Forelimb muscle (tissue), 1 donor: ENCODE measurements at places on chromosomes 4 and X.

DNA sequence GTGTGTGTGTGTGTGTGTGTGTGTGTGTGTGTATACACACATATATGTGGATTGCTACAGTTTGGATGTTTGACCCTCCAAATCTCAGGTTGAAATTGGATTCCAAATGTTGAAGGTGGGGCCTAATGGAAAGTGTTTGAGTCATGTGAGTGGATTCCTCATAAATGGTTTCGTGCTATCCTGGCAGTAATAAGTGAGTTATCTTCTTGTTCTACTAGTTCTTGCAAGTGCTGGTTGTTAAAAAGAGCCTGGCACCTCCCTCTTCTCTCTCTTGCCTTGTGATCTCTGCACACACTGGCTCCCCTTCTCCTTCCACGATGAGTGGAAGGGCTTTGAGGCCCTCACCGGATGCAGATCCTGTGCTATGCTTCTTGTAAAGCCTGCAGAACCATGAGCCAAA is 344.1 kb downstream of the SH2D1A start:
- DNase-seq, result no peak

DNA sequence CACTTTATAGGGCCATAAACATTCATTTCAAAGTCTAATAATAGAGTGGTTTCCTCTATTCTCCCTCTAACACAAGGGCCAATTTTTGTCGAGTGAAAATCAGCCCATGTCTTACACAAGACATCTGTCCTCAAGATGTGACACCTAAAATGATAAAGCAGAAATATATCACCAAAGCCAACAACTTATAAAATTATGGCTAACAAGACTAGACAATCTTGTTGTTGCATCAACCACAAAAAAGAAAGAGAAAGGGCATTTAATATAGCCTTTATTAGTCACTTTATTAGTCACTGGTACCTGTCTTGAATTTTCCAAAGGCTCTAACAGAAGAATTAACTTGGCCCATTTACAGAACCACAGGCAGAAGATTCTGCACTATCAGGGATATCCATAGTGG is 161.6 kb downstream of the SMIM20 start:
- no peak for DNase-seq

- no peak for DNase-seq
These were observed 121.2 kb upstream of the TLL1 start for GRCh38 chr4:165751882-165752281.

- DNase-seq, result peak; percentile 55
These were observed 5.4 kb downstream of the HTRA3 start for GRCh38 chr4:8274765-8275547.

- DNase-seq, result no peak
These were observed 313 bp upstream of the BLOC1S4 start for GRCh38 chr4:6715704-6716017.

GRCh38 chr4:60173103-60173502 is 1027.0 kb upstream of the ADGRL3 start:
- DNase-seq, result no peak

- no peak for DNase-seq
These were observed 78.9 kb upstream of the FMR1 start for GRCh38 chrX:147832707-147833348.

DNA sequence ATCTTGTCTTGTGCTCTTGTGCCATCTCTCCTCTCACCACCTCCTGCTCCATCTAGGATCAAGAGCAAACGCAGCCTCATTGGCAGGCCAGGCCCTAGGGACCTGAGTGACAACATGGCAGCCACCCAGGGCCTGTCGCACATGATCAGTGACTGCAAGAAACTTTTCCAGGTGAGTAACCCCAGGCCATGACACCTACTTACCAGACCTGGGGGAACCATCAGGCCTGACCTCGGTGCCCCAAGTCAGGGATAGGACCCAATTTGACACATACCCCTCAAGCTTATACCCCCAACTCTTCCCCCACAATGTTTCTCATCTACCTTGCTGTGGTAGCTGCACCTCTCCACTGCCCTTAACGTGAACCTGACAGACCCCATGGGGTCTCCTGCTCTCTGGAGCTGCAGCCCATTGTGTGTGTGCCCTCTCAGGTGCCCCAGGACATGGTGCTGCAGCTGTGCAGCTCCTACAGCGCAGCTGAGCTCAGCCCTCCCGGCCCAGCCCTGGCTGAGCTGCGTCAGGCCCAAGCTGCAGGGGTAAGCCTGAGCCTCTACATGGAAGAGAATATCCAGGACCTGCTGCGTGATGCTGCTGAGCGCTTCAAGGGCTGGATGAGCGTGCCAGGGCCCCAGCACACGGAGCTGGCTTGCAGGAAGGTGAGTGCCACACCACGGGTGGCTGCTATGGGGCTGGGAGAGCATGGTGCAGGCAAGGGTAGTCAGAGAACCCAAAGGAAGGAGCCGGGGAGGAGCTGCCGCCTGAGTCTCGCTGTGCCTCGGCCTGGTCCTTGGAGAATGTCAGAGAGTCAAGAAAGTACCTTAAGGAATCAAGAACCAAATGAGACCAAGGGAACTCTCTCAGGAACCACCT is 74.8 kb downstream of the STARD8 start:
- DNase-seq, result no peak

DNA sequence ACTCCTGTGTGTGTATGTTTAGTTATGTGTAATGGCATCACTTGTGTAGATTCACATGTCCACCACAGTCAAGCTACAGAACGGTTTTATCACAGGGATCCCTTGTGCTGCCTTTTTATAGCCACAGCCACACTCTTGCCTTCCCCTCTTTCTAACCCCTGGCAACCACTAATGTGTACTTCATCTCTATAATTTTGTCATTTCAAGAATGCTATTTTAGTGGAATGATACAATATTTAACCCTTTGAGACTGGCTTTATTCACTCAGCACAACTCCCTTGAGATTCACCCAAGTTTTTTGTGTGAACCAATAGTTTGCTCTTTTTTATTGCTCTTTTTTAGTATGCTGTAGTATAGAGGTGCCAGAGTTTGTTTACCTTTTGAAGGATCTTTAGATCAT is 112.1 kb downstream of the CDKL5 start:
- no peak for DNase-seq

DNA sequence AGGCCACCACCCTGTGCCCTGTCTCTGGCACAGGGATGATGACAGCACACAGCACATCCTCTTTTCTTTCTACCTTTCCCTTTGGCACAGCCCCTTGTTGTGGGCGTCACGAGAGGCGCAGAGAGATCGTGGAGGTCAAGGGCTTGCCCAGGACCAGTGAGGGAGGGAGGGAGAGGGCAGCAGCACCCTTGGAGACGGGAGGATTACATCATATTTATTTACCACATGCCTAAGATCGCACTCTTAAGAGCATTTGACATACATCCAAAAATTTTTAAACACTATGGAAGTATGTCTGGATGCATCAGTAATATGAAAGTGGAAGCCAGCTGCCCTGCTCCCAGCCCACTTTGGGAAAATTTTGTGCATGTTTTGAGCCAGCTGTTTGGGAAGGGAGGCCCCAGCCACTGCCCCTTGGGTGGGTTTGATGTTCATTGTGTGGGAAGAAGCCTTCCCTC is 12.7 kb downstream of the WFS1 start:
- no peak for DNase-seq

GRCh38 chr4:122661176-122662160 is 40.6 kb upstream of the IL21 start:
- no peak for DNase-seq

GRCh38 chr4:36740796-36741310 is 459.4 kb downstream of the DTHD1 start:
- no peak for DNase-seq

- DNase-seq, result no peak
These were observed 406.8 kb downstream of the SLITRK2 start for GRCh38 chrX:146224442-146224841.

DNA sequence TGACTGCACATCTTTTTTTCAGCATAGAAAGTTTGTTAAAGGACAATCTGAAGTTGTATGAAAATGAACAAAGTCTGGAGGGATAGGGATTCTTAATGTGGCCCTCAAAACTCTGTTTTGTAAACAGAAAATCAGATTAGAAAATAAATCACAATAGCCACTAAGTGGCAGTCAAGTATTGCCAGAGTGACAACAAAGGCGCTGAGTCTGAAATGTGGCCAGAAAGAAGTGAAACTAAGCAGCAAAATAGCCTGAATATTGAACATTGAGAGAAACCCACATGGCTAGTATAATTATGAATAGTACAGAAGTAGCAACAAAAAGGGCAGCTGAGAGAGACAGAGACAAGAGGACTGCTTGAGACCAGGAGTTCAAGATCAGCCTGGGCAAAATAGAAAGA is 81.1 kb upstream of the CT45A1 start:
- DNase-seq, result peak; percentile 2

DNA sequence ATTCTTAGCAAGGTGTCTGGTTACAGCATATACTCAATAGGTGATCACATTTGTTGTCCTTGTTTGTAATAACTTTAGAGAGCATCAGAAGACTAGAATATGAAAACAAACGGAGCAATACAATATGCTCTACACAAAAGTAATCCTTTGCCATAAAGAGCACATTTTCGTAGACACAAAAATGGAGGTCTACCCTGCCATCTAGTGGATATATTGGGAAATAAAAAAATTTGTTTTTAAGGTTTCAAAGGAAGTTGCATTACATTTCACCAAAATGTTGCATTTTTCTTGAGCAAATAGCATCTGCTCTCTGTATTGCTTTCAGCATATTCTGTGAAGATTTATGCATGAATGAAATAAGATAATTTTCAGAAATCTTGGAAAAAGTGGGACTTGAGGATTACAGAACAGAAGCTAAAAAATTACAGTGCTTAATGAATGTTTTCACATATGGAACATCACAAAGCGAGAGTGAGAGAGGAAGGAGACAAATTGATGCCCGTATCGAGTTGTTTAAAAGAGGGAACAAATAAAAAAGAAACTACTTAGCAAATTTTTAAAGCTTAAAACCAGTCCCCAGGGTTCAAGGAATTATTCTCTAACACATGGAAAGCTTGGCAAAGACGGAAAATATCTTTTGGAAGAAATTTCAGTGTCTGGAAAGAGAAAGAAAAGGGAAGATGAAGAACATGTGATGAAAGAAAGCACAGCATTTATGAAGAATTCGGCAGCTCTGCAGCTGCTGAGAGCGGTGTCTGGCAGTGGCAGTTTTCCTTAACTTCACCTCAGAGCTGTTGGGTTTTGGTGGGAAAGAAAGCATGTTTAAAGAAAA is 390.1 kb downstream of the ANKRD50 start:
- peak; percentile 78 for DNase-seq

GRCh38 chr4:145545538-145546174 is 64.0 kb downstream of the SMAD1 start:
- DNase-seq, result peak; percentile 82

DNA sequence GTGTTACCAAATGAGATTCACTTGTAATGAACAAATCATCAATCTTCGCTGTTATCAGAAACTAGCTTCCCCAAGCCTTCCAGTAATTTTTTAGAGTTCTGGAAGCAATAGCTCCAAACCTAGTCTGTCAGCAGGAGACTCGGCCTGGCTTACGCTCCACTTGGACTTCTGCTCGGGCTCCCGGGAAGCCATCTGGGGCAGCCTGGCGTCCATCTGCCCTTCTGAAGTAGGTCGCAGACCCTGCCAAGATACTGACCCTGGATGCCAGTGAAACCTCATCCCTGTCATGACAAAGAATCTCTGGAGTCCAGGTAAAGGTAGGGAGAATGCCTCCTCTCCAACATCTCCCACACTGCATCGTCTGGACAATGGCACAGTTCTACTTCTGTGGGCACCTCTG is 493.8 kb upstream of the ZFP42 start:
- no peak for DNase-seq

DNA sequence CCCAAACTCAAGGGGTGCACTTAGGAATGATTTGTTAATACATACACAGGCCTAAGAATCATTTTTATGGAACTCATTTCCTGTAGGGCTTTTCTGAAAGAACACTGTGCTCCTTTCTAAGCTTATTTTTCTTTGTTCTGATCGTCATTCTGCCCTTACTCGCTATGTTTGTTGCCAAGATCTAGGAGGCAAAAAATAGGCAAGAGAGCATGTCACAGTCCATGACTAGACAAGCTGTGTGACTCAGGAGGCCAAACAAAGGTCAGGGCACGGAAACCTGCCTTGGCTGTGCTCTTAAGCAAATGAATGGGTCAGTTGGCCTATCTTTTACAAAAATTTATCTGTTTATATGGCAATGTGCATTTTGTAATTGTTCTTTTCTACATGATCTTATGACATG is 42.5 kb upstream of the C1GALT1C1 start:
- DNase-seq, result no peak

GRCh38 chr4:75922588-75922987 is 18.2 kb downstream of the NAAA start:
- no peak for DNase-seq

GRCh38 chr4:173317004-173317403 is 17.2 kb downstream of the HMGB2 start:
- DNase-seq, result no peak

GRCh38 chr4:8283631-8284121 is 14.1 kb downstream of the HTRA3 start:
- DNase-seq, result no peak

DNA sequence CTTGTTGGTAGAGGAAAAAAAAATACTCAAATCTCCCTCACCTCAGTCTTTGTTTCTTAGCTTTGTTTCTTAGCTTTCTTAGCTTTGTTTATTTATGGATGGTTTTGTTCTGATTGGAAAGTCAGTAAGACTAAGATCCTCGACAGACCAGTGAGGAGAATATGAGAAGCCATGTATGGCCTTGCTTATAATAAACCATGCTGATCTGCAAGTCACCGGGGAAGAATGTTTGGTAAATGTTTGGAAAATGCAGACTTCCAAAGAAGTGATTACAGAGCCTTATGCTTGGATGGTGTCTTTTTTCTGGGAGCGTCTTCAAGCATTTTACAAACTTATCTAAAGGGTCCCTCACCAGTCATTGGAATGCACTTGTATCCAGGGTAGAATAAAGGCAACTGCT is 90.1 kb upstream of the NOCT start:
- DNase-seq, result no peak

DNA sequence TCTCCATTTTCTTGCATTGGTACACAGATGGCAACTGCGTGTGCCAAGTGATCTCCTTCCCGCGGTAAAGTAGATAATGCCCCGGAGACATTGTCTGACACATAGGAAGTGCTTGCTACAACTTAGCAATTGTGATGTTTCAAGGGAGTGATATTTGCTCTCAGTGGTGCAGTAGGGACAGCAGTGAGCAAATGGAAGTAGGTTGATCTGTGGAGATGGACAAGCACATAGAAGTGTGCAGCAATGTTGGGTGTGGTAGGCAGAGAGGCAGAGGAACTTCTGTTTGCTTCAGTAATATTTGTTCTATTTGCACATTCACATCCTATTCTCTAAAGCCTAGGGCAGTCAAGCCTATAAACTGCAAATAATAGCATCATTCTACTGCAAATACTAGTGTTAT is 846.7 kb upstream of the PRKX start:
- DNase-seq, result no peak

- DNase-seq, result no peak
These were observed 49.4 kb downstream of the FHL1 start for GRCh38 chrX:136196691-136197155.

DNA sequence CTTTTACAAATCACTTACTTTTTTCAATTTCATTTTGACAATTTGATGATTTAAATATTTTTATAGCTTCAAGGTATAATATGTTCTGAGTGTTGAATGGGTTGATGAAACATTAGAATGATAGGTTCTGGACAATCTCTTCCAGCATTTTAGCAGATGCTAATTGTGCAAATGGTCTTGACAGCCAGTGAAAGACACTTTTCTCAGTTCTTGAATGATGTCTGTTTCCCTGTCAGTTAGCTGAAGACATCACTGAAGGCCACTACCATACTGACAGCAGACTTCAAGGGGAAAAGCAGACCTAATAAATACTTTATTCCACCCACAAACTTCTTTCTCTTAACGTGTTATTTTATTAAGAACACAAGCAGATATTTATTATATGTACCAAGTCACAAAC is 498.6 kb downstream of the GRXCR1 start:
- DNase-seq, result no peak

- DNase-seq, result no peak
These were observed 130.5 kb upstream of the APOOL start for GRCh38 chrX:84873176-84873575.

GRCh38 chrX:78946178-78946931 is 1.2 kb downstream of the P2RY10 start:
- DNase-seq, result no peak
